ENCODE measurements at places on chromosomes 7 and 10.

DNA sequence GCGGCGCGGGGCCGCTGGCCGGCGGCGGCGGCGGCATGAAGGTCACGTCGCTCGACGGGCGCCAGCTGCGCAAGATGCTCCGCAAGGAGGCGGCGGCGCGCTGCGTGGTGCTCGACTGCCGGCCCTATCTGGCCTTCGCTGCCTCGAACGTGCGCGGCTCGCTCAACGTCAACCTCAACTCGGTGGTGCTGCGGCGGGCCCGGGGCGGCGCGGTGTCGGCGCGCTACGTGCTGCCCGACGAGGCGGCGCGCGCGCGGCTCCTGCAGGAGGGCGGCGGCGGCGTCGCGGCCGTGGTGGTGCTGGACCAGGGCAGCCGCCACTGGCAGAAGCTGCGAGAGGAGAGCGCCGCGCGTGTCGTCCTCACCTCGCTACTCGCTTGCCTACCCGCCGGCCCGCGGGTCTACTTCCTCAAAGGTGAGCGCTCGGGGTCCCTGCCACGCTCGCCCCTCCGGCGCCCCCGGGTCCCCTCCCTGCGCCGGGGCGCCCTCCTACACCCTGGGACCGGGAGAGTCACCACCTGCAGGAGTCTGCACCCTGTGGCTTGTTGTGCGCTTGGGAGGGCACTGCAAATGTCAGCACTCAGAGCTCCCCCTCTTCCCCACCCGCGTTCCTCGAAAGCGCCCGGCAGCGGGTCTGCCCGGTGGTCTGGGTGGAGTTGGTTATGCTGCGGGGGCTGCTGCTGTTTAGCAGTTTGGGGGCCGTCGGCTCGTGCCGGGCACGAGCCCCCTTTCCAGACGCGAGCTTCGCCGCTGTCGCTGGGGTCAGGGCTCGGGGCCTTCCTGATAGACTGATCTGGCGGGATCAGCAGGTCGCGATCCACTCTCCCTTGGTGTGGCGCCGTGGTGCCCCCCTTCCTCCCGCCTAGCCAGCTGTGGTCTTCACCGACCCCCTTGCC lies 627 bp downstream of the DUSP5 start:
- peak; percentile 43 for DNase-seq

DNA sequence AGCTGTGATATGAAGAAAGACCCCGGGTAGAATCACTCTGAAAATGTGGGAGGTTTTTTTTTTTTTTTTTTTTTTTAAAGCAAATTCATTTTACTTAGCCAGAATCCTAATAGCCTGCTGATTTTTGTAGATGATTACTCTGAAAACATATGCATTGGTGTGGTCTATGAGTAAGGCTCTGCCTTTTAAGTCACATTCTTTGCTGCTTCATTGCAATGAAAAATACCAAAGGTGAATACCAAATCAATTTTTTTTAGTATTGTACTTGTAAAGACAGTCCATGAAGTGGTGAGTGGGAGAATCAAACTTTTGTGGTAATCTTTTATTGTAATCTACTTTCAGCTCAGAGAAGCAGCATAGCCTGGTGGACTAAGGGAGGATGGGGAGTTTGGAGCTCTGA lies 130.3 kb downstream of the SDK1 start:
- no peak for DNase-seq

- no peak for DNase-seq
Measured at GRCh38 chr10:33117230-33117629, 159.2 kb upstream of the ITGB1 start.

GRCh38 chr7:44796034-44796503 lies 412 bp upstream of the PPIA start:
- DNase-seq: no peak

DNA sequence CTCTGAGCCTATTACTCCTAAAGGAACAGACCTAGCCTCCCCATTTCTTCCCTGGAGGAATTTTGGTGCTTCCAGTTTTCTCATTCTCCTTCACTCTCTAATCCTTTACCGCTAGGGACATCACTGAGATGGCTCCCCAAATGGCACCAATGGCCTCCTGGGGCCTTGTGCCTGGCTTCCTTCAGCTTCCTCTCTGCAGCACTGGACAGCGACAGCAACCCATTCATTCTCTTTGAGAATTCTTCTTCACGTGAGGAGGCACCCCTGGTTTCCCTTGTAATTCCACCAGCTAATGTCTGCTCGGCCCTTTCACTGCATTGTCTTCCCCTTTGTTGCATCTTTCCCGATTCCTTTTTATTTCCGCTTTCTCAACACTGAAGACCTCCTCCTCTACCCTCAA lies 24.6 kb upstream of the KDM7A start:
- DNase-seq: no peak

DNA sequence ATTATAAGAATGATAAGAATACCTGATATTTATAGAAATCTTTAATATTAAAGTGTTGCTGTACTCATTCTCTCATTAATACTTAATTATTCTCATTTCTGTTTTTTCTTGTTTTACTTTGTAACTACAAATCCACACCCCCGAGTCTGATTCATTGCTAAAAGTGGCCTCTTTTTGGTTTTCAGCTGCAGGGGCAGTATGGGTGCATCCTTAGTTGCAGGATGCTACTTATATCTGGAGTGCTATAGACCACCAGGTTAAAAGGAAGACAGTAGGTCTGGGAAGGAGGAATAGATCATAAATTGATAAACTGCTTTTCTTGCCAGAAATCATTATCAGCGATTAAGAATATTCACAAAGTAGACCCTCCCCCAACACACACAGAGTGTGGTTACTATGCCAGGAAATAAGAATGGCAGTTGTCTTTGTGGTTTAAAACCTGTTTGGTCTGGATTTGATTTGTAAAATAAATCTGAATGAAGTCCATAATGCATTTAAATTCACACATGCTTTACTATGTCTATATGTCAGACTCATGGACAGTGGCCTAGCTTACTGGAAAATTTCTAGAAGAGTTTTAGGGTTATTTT lies 96.5 kb downstream of the NRF1 start:
- DNase-seq: no peak

- DNase-seq: no peak
Measured at GRCh38 chr7:71096351-71096750, 35.6 kb upstream of the GALNT17 start.

GRCh38 chr10:21980691-21981090 lies 22.8 kb downstream of the DNAJC1 start:
- no peak for DNase-seq

GRCh38 chr7:84454174-84454959 lies 259.8 kb upstream of the SEMA3A start:
- DNase-seq: no peak

DNA sequence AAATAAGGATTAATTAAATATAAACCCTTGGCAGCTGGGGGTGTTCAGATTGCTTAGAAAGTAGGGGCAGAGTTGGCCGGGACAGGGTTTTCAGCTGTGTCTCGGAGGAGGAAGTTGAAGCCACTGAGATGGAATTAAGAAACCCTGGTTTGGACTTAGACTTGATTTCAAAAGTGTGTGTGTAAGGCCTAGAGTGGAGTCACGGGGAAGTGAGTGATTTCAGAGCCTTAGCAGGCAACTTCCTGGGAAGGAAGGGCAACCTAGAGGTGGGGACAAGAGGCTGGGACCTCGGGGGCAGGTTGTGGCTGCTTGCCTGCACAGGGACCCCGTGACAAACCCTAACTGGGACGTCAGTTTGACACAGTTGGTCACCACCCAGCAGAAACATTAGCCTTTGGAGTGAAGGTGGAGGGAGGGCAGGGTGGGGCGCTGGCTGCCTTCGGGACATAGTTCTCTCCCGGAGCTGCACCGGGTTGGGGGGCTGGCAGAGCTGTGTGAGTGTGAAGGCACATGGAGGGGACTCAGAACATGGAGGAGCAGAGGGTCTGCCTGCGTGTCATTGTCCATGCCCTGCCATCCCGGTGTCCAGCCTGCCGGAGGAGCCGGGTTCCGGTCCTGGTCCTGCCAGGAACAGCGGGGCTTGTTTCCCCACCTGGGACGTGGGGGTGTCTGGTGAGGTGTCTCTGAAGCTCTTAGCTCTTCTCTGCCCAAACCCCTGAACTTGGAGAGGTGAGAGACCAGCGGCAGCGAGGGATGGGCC lies 1.8 kb downstream of the BRI3 start:
- DNase-seq: no peak
